EL (cell line): ENCODE measurements at places on chromosomes 4 and X.

DNA sequence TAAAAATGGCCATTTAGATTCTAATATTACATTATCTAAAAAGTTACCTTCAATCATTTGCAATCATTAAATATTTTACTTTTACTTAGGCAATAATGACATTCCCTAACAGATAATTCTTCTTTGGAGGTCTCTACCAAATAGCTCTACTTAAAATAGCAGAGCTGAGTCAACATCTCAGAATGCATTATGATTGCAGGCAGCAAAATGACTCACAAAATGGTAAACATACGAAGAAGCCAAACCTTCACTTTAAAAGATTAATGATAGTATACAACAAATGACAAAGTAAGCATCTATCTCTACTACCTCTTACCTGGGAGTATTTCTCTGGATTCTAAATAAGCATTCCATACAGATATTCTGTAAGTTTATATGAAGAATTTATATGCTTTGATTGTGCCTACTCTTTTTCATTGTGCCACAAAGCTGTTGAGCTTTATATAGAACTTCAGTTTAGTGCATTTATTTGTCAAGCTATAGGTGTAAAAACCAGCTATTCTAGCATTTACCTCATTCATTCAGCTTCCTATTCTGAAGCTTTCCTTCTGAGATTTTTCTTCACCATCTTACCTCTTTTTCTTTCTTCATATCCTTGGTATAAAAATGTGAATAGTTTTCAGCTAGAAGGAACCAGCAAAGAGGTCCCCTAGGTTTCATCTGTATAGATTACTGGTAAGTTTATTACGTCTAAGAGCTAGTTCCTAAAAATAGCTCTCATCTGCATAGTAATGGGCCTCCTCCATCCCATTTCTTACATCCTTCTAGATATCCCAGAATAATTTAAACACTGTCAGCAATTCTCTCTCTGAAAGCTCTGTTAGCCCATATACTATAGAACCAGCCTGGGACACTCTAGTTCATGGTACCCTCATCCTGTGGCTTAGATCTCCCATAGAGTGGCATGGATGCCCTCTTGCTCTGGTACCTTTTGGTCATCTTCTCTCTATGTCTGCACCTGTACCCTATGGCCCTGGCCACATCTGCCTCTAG, 17.2 kb upstream of the SPCS3 start:
- peak; percentile 78 for DNase-seq

DNA sequence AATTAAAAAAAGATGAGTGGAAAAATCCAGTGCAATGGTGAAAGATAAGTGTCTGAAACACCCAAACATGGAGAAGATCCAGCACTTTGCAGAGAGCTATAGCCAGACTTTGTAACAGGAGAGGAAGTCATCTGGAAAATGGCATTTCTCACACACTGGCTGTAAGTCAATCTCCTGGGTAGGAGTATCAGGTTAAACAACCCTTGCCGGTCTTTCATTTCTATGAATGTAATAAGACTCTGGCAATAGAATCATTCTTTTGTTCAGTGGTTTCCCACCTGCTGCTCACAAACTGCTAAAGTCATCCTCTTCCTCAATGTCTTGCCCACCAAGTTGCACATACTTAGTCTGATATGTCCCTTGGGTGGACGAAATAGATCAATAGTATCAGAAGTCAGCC, 94.0 kb upstream of the ATP8A1 start:
- DNase-seq: no peak

- DNase-seq: no peak
Measured at GRCh38 chr4:19725130-19725529, 526.6 kb upstream of the SLIT2 start.

DNA sequence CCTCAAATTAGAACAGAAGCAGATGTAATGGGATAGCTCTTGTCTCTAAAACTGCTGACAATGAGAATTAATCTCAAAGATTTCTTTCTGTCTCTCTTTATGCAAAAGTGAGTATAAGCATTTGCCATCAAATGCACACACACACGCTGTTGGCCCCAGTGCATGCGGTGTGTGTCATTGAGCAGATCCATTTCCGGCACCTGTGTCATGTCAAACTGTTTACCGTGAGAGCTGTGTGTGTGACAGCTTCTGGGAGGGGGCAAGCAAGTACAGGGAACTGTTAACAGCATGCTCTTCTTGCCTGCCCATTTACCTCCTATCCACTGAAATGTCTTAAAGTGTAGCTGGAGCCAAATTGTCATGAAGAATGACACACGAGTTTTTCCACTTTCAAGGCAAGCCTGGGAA, 297.9 kb upstream of the FAT4 start:
- DNase-seq: no peak

DNA sequence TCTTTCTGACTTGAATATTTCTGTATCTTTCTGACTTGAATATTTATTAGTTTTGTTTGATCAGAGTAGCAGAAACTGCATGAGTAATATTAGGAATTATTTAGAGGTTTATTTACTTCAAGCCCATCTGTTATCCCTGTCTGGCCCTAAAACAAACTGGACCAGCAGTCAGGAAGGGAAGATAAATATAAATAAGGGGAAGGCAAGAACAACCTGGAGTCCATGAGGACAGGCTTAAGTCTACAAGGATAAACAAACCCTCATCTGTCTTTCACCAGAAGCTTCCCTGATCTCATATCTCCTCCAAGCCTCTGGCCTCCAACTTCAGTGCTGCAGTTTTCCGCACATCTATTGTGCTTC, 524.9 kb downstream of the CENPC start:
- DNase-seq: no peak

- no peak for DNase-seq
Measured at GRCh38 chr4:33725861-33726260, 2518.5 kb downstream of the ARAP2 start.

DNA sequence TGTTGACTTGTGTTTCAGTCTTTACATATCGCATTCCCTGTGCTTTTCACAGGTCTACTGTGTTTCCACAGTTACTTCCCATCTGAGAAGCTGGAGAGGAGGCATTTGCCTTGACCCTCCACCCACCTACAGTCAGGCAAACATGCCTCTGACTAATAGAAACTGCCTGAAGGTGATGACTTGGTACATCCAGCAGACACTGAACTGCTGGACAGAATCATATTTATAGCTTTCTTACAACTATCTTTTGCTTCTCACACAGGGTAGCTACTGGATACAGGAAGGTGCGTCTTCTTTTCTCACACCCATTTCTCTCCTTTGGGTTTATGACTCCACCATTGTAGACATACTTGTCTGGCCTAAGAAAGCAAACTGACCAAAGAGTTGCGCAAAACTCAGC, 58.0 kb downstream of the VGLL1 start:
- DNase-seq: peak; percentile 6

DNA sequence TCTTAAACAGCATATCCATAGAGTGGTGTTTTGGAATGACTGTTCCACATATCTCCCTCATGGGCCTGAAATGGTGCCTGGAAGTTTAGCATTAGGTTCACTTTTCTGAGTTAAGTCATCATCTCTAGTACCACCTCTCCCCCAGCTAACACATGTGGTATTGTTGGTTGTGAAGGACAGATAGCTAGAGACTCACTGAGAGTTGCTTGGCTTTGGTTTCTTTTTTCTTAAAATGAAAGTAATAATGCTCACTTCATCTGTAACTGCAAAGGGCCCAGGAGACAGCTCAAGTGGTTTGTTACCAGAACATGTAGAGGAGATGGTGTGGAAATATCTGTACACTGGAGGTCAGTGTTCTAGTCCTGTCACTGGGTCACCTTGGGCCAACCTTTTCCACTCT, 90.9 kb downstream of the EFNB1 start:
- DNase-seq: no peak

- peak; percentile 85 for DNase-seq
Measured at GRCh38 chrX:13652287-13652793, 601 bp upstream of the TCEANC start.

GRCh38 chrX:16469870-16470269, 180.1 kb upstream of the S100G start:
- no peak for DNase-seq

DNA sequence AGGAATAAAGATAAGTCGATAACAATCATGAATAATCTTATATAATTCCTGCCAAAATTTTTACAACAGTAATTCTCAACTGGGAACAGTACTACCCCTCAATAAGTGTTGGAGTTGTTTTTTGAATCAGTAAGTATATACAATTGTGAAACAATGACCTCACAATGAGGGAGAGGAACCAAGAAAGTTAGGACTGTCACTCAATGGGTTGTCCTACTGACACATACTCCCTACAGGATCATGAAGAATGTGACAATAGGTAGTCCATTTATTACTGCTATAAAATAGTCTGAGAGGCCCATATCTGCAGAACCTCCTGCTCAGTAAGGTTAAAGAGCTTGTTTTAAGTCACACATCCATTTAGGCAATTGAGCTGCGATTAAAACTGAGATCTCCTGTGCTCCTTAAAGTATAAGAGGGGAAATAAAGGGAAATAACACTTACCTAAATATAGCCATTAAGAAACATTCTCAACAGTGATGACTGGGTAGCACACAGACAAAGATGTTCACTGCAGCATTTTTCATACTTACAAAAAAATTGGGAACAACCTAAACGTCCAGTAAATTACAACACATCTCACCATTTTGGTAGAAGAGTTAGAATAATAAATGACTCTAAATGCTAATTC, 26.2 kb downstream of the FBXW7 start:
- DNase-seq: no peak

- no peak for DNase-seq
Measured at GRCh38 chr4:168639914-168640313, 143.1 kb downstream of the PALLD start.

GRCh38 chrX:53681661-53682060, 4.9 kb downstream of the HUWE1 start:
- DNase-seq: no peak

DNA sequence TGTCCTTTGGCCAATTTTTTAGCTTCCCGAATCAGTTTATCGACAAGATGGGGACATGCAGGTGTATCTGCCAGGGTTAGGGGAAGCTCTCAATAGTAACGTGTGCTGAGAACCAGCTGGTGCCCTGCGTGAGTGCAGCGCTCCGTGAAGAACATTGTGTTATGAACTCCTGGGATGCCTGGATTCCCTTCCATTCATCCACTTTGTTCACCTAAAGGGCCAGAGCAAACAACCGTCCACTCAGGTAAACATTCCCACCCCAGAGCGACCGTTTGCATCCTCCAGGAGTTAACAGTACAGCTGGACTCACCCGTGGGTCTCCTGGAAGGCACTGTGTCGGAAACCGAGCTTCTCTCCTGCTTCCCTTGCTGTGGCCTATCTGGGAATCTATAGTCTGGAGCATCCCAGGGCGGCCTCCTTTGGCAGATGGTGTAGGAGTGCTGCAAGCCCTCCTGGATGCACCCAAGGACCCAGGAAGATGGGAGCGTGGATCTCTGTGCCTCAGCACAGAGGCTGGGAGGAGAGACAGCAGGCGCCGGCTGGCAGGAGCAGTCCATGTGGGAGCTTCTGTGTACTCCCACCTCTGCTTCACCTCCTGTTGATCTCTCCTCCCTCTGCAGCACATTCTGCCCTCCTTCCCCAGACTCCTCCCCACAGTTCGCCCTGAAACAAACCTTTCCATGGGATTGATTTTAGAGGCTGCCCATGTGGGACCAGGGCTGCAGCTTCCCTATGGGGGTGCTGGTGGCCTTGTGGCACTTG, 62.7 kb downstream of the SHROOM2 start:
- no peak for DNase-seq

- DNase-seq: peak; percentile 59
Measured at GRCh38 chr4:10590896-10591295, 93.7 kb downstream of the CLNK start.

DNA sequence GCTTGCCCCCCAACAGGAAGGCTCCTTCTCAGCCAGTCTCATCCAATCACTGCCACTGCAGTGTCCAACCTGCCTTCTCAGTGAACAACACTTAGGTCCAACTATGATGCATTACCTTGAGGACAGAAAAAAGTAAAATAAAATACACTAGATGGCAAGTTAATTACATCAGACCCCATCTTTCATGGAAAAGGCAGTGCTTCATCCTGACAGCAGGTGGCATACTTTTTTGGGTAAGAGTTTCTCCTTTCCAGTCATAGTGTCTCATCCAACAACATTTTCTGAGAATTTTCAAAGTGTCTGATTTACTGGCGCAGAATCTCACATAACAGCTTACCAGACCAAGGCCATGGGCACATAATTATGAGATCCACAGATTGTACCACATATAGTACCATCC, 1742.8 kb downstream of the PCDH7 start:
- no peak for DNase-seq

- DNase-seq: no peak
Measured at GRCh38 chrX:114797494-114797893, 213.6 kb downstream of the HTR2C start.

GRCh38 chr4:7384929-7385890, 49.5 kb downstream of the PSAPL1 start:
- no peak for DNase-seq
